Mesendoderm (in vitro differentiated cells): ENCODE measurements at places on chromosomes 16 and 17.

DNA sequence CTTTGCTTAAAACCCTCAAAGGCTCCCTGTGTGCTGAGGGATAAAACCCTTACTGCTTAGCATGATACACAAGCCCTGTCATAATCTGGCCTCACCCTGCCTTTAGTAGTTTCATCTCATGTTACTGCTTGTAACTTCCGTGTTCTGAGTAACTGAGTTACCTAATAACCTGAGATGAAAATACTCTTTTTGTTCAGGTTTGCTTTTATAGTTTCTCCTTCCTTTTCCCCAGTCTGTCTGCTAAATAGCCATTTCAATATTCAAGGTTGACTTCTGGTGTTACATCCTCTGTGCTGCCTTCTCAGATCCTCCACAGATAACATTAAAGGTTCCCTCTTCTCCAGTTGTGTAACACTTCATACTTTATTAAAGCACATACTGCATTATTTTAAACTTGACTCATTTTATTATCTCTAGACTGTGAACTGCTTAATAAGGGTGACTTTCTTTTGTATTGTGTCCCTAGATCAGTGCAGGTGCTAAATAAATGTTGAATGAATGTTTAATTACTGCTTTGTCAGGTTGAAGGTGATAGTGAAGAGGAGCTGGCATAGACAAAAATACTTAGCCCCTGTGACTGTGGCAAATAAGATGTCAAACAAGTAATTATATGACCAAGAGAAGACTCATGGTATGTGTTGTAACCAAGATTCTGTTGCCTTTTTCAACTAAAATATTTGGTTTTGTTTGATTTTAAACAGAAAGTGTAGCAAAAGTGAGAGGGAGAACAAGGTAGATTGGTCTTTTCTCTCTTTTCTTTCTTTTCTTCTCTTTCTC is 47.8 kb downstream of the NFAT5 start:
- H3K4me1 ChIP-seq, result no peaks in the 10 kb centered on the region
- H3K27me3 ChIP-seq, result no peaks in the 10 kb centered on the region
- H3K4me3 ChIP-seq, result no peak overlapping the region
- H3K36me3 ChIP-seq, result no peaks in the 10 kb centered on the region
- no peak for DNase-seq

GRCh38 chr16:11621920-11622651 is 35.4 kb upstream of the LITAF start:
- H3K27ac ChIP-seq, result no peak overlapping the region
- H3K27me3 ChIP-seq, result no peaks in the 10 kb centered on the region
- H3K4me1 ChIP-seq, result no peaks in the 10 kb centered on the region
- no peak for DNase-seq

DNA sequence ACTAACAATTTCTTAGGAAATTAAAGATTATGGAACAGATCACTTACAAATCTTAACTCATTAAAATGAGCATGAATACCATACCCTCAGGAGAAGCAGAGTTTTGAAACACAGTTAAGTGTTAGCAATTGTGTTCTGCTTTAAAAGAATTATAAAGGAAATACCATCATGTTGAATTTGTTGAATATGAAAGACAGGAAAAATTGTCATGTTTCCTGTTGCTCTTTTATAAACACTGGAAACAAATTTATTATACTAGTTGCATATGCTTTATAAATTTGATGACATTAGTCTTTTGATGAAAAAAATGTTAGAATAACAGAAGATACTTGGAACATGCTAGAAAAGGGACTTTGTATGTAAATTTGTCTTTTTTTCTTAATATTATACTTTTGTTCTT is 59.7 kb downstream of the VMP1 start:
- H3K27me3 ChIP-seq, result no peaks in the 10 kb centered on the region
- no peak for DNase-seq
- H3K27ac ChIP-seq, result no peak overlapping the region
- H3K4me1 ChIP-seq, result no peaks in the 10 kb centered on the region
- H3K36me3 ChIP-seq, result no peaks in the 10 kb centered on the region

- H3K36me3 ChIP-seq, result peaks cover 30% of the 10 kb centered on the region
- no peak overlapping the region for H3K4me3 ChIP-seq
- H3K4me1 ChIP-seq, result peaks cover under 1% of the 10 kb centered on the region
- H3K27me3 ChIP-seq, result no peaks in the 10 kb centered on the region
- H3K27ac ChIP-seq, result no peak overlapping the region
Measured at GRCh38 chr17:1650731-1651558, 1.3 kb upstream of the RILP start.

- H3K27me3 ChIP-seq, result no peaks in the 10 kb centered on the region
- H3K4me1 ChIP-seq, result peaks cover 4% of the 10 kb centered on the region
- no peaks in the 10 kb centered on the region for H3K36me3 ChIP-seq
- no peak overlapping the region for H3K4me3 ChIP-seq
- DNase-seq, result no peak
Measured at GRCh38 chr16:75068085-75069031, 48.2 kb downstream of the LDHD start.

DNA sequence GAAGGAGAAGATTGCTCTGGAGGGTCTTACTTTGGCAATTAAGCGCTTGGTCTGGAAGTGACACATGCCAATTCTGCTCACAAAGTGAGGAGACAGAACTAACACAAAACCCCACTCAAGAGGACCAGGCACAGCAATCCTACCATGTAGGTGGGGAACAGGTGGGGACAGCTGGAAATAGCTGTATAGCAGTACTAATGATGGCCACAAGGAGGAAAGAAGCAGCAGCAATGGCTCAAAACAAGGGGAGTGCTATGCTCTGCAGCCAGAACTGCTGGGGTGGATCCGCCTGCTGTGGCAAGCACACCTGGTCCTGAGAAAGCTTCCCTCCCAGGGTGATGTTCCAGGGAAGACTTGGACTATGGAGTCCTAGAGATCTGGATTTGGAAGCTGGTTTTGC is 17.0 kb upstream of the TMEM132E start:
- no peaks in the 10 kb centered on the region for H3K36me3 ChIP-seq
- DNase-seq, result peak; percentile 55
- H3K4me1 ChIP-seq, result no peaks in the 10 kb centered on the region
- no peak overlapping the region for H3K4me3 ChIP-seq
- no peaks in the 10 kb centered on the region for H3K27me3 ChIP-seq
- H3K27ac ChIP-seq, result no peak overlapping the region

DNA sequence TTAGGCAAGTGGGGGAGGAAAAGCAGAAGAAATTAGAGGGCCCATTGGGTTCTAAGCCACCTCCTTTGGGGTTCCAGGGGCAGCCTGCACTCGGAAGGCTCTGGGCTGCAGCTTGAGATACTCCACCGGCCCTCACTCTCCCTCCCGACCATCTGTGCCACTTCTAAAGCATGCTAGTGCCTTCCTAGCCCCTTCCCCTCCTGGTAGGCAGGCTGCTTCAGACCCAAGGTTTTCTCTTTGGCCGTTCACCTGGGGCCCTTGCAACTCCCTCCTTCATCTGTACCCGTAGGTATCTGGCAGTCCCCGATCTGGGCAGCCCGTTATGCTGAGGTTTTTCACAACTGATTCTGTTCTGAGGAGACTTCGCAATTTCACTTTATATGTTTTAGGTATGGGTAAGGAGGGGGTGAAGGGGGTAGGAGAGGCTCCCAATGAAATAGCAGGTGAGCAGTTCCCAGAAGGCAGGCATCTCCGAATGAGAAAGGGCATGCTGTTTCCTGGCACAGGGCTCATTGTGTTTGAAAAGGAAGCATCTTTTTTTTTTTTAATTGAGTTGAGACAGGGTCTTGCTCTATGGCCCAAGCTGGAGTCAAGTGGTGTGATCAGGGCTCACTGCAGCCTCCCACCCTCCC is 98.7 kb downstream of the RAB11FIP4 start:
- H3K27me3 ChIP-seq, result no peaks in the 10 kb centered on the region
- no peaks in the 10 kb centered on the region for H3K36me3 ChIP-seq
- H3K4me3 ChIP-seq, result no peak overlapping the region
- no peak overlapping the region for H3K27ac ChIP-seq
- no peak for DNase-seq

DNA sequence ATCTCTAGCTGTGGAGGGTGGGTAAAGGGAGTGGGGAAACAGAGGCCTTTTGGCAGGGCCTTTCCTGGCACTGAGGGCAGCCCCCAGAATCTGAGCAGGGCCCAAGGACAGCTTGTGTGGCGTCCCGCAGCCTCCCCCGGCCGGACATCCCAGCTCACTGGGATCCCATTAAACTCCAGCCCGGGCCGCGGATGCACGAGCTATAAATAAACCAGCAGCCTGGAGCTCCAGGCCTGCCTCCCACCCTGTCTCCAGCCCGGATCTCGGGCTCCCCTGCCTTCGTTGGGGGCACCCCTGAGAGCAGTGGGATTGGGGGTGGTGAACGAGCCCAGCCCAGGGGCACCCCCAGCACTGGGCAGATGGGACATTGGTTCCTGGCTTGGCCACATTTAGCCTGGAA is 13.8 kb upstream of the AATK start:
- no peaks in the 10 kb centered on the region for H3K36me3 ChIP-seq
- no peaks in the 10 kb centered on the region for H3K4me1 ChIP-seq
- H3K27me3 ChIP-seq, result no peaks in the 10 kb centered on the region

DNA sequence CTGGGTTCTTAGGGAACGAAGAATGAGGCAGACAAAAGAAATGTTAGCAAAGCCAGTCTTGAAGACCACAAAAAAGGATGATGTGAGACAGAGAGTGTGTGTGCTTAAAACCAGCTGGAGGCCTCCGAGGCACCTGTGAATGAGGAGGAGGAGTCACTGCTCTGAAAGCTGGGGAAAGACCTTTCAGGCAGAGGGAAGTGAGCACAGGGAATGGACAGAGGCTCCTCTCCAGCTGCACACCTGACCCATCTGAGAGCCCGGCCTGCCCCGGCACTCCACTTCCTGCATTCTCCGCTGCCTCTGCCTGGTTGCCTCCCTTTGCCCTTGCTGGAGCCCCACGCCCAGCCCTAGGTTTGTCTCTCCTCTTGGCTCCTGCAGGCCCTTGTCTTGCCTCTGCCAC is 55.2 kb upstream of the SREBF1 start:
- H3K27me3 ChIP-seq, result no peaks in the 10 kb centered on the region
- H3K36me3 ChIP-seq, result no peaks in the 10 kb centered on the region
- no peak for DNase-seq
- H3K27ac ChIP-seq, result no peak overlapping the region

GRCh38 chr16:56198755-56199114 is 7.4 kb downstream of the GNAO1 start:
- DNase-seq, result no peak
- no peak overlapping the region for H3K27ac ChIP-seq
- H3K36me3 ChIP-seq, result no peaks in the 10 kb centered on the region
- H3K27me3 ChIP-seq, result peaks cover under 1% of the 10 kb centered on the region

DNA sequence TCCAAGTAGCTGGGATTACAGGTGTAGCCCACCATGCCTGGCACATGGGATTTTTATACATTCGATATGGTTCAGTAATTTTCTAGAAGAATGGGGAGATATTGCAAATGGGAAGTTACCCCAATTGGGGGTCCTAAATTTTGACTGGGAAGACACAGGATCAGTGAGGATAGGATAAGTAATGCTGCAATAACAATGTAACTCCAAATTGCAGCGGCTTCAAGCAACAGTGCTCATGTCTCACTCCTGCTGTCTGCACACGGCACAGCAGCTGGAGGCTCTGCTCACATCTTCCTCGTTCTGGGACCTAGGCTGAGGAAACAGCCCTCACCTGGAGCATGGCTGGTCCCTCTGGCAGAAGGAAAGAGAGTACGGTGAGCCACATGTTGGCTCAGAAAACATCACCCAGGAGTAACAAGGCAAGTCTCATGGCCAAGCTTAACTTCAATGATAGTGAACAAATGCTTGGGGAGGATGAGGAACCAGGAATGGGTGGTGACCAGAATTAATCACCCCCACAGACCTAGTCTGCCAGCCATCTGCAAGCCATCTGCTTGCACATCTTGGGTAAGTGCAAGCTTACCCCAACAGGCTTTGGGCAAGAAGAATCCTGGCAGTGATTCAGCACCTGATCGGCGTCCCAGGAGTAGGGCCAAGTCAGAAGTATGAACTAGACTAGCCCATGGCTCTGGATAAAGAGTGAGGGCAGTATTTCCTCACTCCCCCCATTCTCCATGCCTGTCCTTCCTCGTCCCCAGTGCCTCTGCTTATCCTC is 229.2 kb downstream of the COPRS start:
- no peaks in the 10 kb centered on the region for H3K36me3 ChIP-seq
- no peak overlapping the region for H3K4me3 ChIP-seq

- no peak overlapping the region for H3K27ac ChIP-seq
- no peaks in the 10 kb centered on the region for H3K4me1 ChIP-seq
- H3K4me3 ChIP-seq, result no peak overlapping the region
- no peak for DNase-seq
- H3K27me3 ChIP-seq, result no peaks in the 10 kb centered on the region
Measured at GRCh38 chr16:29307598-29308507, 98.7 kb downstream of the NPIPB11 start.

GRCh38 chr16:57538235-57538721 is 1.9 kb upstream of the CCDC102A start:
- H3K27ac ChIP-seq, result no peak overlapping the region
- H3K36me3 ChIP-seq, result no peaks in the 10 kb centered on the region
- H3K27me3 ChIP-seq, result no peaks in the 10 kb centered on the region
- DNase-seq, result no peak

- no peak overlapping the region for H3K27ac ChIP-seq
- no peaks in the 10 kb centered on the region for H3K36me3 ChIP-seq
- no peak overlapping the region for H3K4me3 ChIP-seq
Measured at GRCh38 chr16:77682586-77682985, 39.7 kb upstream of the NUDT7 start.

DNA sequence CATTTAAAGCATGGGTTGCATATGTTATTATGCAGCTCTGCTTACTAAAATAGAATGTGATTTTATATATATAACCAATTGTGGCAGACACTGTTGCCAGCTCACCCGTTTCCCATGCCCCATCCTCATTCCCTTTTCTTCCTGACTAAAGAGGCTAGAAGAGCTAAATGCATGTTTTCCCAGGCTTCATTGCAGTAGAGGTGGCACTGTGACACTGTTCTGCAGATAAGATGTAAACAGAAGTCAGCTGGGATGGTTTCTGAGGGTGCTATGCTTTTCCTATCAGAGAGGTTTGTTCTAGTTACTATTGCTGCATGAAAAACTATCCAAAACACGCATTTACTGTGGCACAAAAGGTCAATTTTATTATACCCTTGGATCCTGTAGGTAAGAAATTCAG is 5.7 kb upstream of the TOB1 start:
- H3K27ac ChIP-seq, result no peak overlapping the region
- DNase-seq, result no peak
- no peaks in the 10 kb centered on the region for H3K27me3 ChIP-seq
- H3K4me1 ChIP-seq, result no peaks in the 10 kb centered on the region
